ENCODE measurements at places on chromosomes 3 and 15.

DNA sequence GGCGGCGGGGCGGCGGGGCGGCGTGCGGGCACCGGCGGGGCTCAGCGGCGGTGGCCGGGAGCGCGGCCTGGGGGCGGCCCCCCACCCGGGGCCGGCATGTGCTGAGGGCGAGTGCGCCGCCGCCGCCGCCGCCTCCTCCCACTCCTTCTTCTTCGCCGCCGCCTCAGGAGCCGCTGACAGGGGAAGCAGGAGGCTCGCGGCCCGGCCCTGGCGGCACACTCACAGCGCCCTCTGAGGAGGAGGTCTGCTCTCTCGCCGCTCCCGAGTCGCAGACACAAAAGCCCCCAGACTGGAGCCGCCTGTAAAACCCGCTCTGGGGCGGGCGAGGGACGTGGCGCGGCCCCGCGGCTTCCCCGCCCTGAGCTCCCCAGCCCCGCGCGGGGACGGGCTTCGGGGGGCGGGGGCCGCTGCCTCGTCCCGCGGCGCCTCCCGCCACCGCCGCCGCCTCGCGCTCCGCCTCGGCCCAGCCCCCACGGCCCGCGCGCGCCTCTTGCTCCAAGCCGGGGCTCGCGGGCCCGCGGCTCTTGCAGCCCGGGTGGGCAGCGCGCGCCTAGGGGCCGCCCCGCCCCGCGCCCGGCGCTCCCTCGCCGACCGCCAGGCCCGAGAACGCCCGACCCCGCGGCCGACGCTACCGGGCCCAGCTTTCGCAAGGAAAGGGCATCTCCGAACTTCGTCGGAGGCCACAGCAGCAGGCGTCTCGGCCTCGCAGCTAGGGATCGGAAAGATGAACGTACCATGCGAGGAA, at the start of gene PYGO1:
Gene PYGO1 (minus strand): TSS at position 276 of the 745 bp plus-strand sequence. CDS start 462 bp downstream, outside the sequence.
- DNase-seq: peak; percentile 51

DNA sequence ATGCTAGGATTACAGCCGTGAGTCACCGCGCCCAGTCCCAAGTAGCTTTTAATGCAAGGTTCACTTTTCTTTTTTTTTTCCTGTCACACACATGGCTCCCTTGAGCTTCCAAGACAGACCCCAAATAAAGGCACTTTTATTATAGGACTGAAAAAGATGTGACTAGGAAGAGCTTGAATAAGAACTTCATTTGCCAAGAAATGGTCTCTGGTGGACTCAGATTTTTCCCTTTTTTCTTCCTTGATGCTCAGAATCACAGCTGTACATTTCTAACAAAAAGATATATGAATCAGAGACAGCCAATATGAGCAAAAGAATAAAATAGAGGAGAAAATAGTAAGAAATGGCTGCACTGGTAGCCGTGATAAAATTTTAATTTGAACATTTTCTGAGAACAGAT, 337.2 kb downstream of the MAGI1 start:
- DNase-seq: no peak

GRCh38 chr3:133461291-133461690, 61.4 kb downstream of the BFSP2 start:
- no peak for DNase-seq

GRCh38 chr15:63233667-63234423, 43.6 kb upstream of the APH1B start:
- no peak for DNase-seq

- no peak for DNase-seq
Observed at GRCh38 chr15:49720261-49720660, 99.4 kb downstream of the DTWD1 start.

DNA sequence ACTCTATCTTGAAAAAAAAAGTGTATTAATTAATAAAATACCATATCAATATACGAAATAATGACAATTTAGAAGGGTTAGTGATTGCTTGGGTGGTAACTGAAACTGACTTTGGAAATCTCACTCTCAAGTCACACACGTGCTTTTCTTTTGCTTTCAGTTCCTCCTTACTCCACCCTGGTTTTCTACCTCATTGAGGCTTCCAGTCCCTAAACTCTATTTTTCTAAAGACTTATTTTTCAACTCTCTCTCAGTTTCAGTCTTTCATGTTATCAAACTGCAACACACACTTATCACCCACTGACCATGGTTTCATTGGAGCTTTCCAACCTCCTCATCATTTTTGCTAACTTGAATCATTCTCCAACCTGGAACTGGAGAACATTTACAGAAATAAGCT, 23.5 kb downstream of the IL12A start:
- peak; percentile 72 for DNase-seq

DNA sequence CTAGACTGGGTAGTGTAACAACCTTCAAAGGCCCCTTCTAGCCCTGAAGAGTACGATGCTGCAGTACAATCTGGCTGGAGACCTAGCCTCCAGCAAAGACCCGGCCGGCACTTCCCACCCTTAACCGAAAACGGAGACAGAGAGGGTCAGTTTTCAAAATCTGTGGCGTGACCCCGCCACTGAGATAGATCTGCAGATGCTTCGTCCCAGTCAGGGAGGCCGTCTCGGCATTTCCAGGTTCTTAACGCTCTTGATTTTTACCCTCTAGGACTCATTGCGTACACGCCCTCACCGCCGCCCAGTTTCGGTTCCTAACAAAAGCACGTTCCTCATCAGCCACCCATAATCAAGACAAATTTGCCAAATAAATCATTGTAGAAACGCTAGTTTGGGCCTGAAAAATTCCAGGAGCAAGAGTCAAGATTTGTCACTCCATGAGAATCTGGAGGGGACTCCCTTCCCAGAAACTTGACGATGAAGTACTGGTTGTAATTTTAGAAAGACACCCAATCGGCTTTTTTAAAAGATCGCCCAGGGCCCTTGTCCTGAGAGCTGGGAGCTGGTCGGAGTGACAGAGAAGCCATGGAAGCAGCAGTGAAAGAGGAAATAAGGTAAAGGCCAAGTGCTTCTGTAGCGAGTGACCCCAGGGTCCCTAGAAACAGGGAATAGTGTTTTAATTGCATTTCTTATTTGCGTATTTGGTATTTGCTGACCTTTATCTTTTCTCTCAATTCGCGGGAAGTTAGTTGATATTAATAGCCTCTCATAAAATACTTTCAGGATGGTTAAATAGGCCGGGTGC, 868 bp upstream of the TMEM87A start:
- peak; percentile 86 for DNase-seq

GRCh38 chr3:169362301-169362700, 301.2 kb downstream of the MECOM start:
- DNase-seq: no peak
